ENCODE measurements at places on chromosomes 6 and 20. TPM values are rescaled to one million over a fixed set of nuclear protein-coding genes. Genes with fewer than 3 reads are reported as not detected.
A peak's percentile ranks its signal among the peaks of the same experiment; 100 is the strongest.

The PRL gene
- total RNA-seq: not detected

The OTOR gene
- total RNA-seq: not detected

The TENT5A gene
- 1.9 TPM for total RNA-seq

The GNRH2 gene
- total RNA-seq: 1.2 TPM

The IMPG1 gene
- not detected for total RNA-seq

The FHL5 gene
- not detected for total RNA-seq

The IFNGR1 gene
- 21.1 TPM for total RNA-seq

- no peak for DNase-seq
These were observed 101.8 kb upstream of the PREP start for GRCh38 chr6:105504706-105505105.

GRCh38 chr6:72636215-72636614 is 14.4 kb downstream of the KCNQ5 start:
- no peak for DNase-seq

DNA sequence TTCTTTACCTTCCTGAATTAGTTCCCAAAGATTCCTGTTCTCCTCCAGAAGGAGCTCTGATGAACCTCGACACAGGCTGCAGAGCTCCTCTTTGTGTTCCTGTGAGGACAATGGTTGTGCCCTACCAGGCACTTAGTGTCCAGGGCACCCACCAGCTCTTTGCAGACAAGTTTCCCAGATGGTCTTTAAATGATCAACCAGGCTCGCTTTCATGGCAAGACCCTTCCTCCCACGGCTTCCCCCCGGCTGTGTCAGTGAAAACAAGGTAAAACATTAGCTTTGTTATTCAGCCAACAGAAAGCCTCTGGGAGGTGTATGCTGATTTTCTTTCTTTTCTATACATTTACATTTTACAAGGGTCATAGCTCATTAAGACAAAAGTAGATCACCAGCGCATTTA is 32.3 kb upstream of the CNKSR3 start:
- DNase-seq: no peak

DNA sequence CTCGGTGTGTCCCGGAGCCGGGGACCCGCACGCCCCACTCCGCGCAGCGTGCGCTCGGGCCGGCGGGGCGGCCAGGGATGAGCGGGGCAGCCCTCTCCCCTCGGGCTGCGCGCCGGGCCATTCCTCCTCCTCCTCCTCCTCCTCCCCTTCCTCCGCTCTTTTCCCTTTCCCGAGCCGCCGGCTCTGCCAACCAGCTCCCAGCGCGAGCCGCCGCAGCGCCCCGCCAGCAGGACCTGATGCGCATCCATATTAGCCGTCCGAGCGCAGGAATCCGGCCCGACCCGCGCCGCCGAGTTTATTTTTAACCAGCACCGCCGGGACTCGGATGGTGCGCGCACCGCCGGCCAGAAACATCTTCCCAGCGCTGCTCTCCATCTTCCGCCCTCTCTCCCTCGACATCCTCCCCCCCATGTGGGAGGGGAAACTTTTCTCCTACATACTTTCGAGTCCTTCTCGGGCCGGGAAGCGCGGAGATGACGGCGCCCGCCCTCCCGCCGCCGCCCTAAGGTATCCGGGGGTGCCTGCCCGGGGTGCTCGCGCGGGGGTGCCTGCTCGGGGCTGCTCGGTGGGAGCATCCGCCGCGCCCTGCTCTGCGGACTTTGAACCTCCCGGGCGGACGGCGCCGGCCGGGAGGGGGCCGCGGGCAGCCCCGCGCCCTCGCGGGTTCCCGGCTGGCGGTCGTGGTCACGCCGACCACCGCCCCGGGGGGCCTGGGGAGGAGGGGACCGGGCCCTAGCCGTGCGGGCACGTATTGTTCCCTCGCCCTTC is 619 bp downstream of the RREB1 start:
- peak; percentile 38 for DNase-seq

GRCh38 chr20:62367633-62368391 is 700 bp upstream of the LAMA5 start:
- DNase-seq: no peak

DNA sequence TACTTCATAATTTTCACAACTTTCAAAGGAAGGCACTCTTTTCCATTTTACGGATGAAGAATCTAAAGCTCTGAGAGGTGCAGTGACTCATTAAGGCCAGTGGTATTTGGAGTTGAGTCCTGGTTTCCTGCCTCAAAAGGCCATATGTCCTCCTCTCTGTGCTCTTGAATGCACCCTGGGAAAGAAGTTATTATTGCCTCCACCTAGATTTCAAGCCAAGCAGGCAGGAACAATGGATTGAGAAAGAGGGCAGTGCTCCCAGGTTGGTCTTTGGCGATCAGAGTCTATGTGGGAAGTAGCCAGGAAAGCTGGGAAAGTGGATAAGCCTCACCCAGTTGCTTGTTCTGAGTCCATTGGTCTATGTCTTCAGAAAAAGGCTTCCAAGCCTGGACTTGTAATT is 165.0 kb downstream of the MAFB start:
- no peak for DNase-seq

- DNase-seq: no peak
These were observed 4.5 kb upstream of the TNXB start for GRCh38 chr6:32113386-32114352.

- DNase-seq: peak; percentile 32
These were observed 1.2 kb downstream of the DCBLD1 start for GRCh38 chr6:117483645-117484016.

DNA sequence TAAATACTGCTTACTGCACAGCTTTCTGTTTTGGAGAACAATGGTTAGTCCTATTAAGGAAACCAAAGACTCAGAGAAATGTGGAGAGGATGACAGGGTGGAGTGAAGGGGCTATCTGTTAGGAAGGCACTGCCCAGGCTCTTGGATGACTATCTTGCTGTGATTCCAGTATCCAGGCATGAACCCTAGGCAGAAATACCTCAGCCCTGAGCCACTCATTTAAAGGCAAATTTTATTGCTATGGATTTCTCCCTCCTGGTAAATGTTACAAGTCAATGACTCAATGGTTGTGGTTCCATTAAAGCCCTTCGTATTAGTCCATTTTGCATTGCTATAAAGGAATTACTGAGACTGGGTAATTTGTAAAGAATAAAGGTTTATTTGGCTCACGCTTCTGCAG is 25.9 kb downstream of the ADGRF4 start:
- no peak for DNase-seq

All from activated CD4-positive, alpha-beta T cell treated with anti-CD3 and anti-CD28 coated beads, Interleukin-2, amount 10 ng/mL, durations not matched to agents 7 days and 5 days (primary cell).